ENCODE measurements at places on chromosomes 2 and 18. TPM values are rescaled to one million over a fixed set of nuclear protein-coding genes. Genes with fewer than 3 reads are reported as not detected.

Gene FBXO41
- total RNA-seq = 1.2 TPM

Gene MC2R
- not detected for total RNA-seq

- H3K27ac ChIP-seq = no peak overlapping the region
- no peak for DNase-seq
- no peak overlapping the region for H3K4me3 ChIP-seq
- no peaks in the 10 kb centered on the region for H3K27me3 ChIP-seq
- no peaks in the 10 kb centered on the region for H3K36me3 ChIP-seq
Observed at GRCh38 chr2:240803191-240803590, 16.8 kb downstream of the KIF1A start.

GRCh38 chr2:176115883-176116813, at the start of gene HOXD10:
TSS of gene HOXD10 (plus strand) at chr2:176116778. CDS start at chr2:176116834, 56 bp downstream.
- H3K36me3 ChIP-seq = no peaks in the 10 kb centered on the region
- no peak within 1 kb of the TSS for H3K4me3 ChIP-seq
- no peak for DNase-seq
- peaks cover 100% of the 10 kb centered on the region for H3K27me3 ChIP-seq
- peak within 1 kb of the TSS; percentile 17 for H3K27ac ChIP-seq

GRCh38 chr2:16067037-16067406, 126.7 kb downstream of the MYCN start:
- DNase-seq = no peak
- H3K4me1 ChIP-seq = no peaks in the 10 kb centered on the region
- no peaks in the 10 kb centered on the region for H3K36me3 ChIP-seq
- H3K27ac ChIP-seq = no peak overlapping the region
- no peak overlapping the region for H3K4me3 ChIP-seq

DNA sequence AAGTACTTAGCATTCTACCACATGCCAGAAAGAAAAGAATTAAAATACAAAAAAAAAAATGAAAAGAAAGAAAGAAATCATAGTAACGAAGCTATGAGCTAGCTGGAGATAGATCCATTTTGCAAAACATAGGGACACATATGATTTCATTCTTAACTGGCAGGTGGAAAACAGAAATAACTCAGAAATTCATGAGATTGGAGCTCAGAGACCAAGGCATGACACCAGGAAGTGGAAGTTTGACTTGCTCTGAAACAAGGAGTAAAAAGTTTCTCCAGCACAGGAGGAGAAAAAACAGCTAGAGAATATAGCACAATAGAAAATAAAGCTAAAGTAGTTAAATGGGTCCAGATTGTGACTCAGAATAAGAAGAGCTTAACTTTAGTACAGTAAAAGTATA, 278.1 kb downstream of the ZEB2 start:
- no peaks in the 10 kb centered on the region for H3K4me1 ChIP-seq
- H3K4me3 ChIP-seq = no peak overlapping the region
- H3K27ac ChIP-seq = no peak overlapping the region

DNA sequence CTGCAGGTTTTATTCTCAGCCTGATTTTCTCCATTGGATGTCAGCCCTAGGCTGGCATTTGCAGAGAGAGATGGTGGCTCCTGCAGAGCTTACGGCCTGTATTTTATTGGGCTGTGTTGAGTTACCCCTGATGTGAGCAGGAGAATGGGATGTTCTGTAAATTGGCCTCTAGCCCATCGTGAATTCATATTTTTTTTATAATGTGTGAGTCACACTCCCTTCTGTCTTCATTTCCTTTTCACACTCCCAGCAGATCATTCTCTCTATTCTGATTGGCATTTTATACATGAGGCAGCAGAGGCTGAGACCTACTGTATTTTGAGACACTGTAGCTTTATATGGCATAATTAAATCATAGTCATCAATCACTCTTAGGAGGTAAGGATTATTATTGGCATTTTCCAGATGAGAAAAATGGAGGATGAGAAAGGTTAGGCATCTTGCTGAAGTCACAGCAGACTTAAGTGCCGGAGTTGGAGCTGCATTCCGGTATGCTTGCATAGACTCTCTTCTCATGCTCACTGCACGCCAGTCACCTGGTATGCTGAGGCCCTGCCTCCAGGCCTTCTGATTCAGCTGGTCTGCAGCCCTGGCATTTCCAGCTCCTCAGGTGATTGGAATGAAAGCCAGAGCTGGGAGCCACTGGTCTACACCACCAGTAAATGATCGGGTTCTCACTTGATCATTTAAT, 142.4 kb downstream of the NEDD4L start:
- no peak overlapping the region for H3K4me3 ChIP-seq
- H3K27me3 ChIP-seq = no peaks in the 10 kb centered on the region
- DNase-seq = no peak
- H3K27ac ChIP-seq = peak overlapping the region; percentile 3

- peak overlapping the region; percentile 85 for H3K27ac ChIP-seq
- no peak for DNase-seq
- peak overlapping the region; percentile 29 for H3K4me3 ChIP-seq
- H3K4me1 ChIP-seq = peaks cover 95% of the 10 kb centered on the region
- H3K27me3 ChIP-seq = no peaks in the 10 kb centered on the region
- no peaks in the 10 kb centered on the region for H3K36me3 ChIP-seq
Observed at GRCh38 chr2:128304715-128305554, 13.7 kb downstream of the HS6ST1 start.

GRCh38 chr18:36364911-36365624, 67.6 kb downstream of the FHOD3 start:
- H3K4me1 ChIP-seq = no peaks in the 10 kb centered on the region
- no peaks in the 10 kb centered on the region for H3K27me3 ChIP-seq
- H3K36me3 ChIP-seq = no peaks in the 10 kb centered on the region
- no peak for DNase-seq
- no peak overlapping the region for H3K27ac ChIP-seq
- H3K4me3 ChIP-seq = no peak overlapping the region

GRCh38 chr2:46563186-46563585, 83.8 kb downstream of the TMEM247 start:
- H3K27ac ChIP-seq = no peak overlapping the region
- H3K4me1 ChIP-seq = no peaks in the 10 kb centered on the region
- H3K27me3 ChIP-seq = no peaks in the 10 kb centered on the region
- no peak overlapping the region for H3K4me3 ChIP-seq
- no peaks in the 10 kb centered on the region for H3K36me3 ChIP-seq

DNA sequence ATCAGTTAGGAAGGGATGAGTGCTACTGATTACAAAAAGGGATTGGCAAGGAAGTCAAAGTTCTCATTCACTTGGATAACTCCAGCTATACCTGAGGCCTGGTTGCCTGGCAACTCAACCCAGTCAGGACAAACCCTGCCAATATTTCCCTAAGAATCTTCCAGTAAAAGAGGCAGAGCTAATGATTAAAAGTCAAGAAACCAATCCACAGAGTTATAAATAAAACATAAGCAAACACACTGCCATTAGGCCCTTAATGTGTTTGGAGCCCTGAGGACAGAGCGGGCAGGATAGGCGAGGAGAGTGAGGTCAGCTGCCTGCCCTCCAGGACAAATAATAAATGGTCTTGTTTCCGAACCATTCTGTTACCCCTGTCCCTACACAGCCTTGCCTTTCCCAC, 215.6 kb upstream of the NABP1 start:
- H3K36me3 ChIP-seq = no peaks in the 10 kb centered on the region
- H3K4me1 ChIP-seq = no peaks in the 10 kb centered on the region
- no peaks in the 10 kb centered on the region for H3K27me3 ChIP-seq
- no peak for DNase-seq
- H3K4me3 ChIP-seq = no peak overlapping the region
- H3K27ac ChIP-seq = no peak overlapping the region
